ENCODE measurements at places on chromosomes 16 and 17. TPM values are rescaled to one million over a fixed set of nuclear protein-coding genes. Genes with fewer than 3 reads are reported as not detected.

The CORO6 gene
- total RNA-seq: 0.86 TPM

The CCDC144A gene
- total RNA-seq: 1.3 TPM

The CCNF gene
- total RNA-seq: 51.8 TPM

The ZFPM1 gene
- total RNA-seq: 21.0 TPM

The HS3ST2 gene
- not detected for total RNA-seq

The KRTAP2-2 gene
- total RNA-seq: not detected

DNA sequence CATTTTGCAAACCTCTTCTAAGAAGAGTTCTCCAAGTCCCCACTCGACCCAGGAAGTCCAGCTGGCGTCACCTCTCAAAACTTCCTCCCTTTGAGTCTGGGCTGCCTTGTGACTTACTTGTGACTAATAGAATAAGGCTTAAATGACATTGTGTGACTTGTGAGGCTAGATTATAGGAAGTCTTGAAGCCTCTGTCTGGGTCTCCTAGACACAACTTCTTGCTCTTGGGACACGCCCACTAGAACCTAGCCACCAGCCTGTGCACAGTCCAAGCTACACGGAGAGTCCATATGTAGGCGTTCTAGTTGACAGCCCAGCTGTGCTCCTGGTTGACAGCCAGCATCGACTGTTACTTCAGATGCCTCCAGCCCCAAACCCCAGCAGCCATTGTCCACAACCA is 66.7 kb upstream of the TANC2 start:
- DNase-seq: no peak

DNA sequence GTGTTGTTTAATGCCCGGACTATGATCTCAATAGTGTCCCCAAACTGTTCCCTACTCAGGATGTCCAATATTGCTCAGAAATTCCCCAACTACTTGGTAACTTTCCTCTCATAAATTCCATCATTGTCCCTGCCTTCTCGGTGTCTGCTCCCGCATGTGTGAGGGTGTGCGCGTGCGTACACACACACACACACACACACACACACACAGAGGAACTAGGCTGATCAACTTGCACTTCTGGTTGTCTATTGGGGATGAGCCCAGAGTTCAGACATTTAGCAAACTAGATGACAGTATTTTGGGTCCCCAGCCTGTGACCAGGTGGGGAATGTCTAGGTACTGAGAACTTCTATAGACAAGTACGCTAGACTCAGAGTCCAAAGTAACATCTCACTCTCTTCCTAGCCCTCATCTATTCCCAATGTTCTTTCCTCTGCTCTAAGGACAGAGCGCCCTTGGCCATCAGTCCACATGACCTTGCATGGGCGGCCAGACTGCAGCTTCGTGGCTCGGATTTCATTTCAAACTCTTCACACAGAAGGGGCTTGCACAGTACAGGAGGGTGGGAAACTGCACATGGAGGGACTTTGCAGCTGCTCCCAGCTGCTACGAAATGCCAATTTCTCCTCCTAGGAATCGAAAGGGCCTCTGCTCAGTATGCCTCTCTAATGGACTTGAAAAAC is 5.3 kb downstream of the HS3ST3A1 start:
- DNase-seq: no peak

DNA sequence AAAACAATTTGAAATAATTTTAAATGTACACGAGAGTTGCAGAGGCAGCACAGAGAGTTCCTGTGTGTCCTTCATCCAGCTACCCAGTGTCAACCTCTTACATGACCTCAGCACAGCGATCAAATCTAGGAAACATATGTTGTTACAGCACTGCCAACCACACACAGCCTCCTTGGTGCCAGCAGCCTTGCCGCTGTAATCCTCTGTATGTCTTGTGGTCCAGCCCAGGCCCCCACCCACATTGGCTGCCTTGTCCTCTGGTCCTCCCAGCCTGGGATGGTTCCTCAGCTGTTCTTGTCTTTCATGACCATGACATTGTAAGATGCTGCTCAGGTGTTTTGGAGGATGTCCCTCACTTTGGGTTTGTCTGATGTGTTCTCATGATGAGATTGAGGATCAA is 178.0 kb downstream of the RPTOR start:
- DNase-seq: no peak

GRCh38 chr17:81492202-81492601 is 20.4 kb downstream of the ACTG1 start:
- no peak for DNase-seq

- no peak for DNase-seq
Observed at GRCh38 chr17:77646046-77646430, 312.5 kb upstream of the TNRC6C start.

- DNase-seq: no peak
Observed at GRCh38 chr17:12407495-12408252, 258.0 kb upstream of the MYOCD start.

DNA sequence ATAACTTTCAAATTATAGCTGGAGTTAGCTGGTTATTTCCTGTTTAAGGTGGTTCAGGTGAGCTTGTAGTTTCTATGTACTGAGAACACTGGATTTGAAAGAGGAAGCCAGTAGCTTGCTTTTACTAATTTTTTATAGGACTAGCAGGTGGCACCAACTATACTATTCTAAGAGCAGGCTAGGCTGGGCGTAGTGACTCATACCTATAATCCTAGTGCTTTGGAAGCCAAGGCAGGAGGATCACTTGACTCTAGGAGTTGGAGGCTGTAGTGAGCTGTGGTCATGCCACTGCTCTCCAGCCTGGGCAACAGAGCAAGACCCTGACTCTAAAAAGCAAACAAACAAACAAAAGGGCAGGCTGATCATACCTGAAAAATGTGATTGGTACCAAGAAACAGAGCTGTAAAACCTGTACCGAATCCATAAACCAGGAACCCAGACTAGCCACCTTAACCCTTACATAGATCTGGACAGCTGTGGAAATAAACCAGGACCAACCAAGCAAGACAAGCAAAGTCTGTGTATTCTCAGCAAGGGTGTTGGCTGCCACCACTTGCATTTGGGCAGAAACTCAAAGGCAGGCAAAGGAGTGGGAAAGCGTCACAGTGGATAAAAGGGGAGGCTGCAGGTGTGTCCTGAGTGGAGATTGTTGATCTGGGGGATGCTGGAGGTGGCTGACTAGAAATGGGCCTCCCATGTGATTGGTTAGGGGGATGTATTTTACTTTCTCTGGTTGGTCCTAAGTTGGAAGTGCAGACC is 36.3 kb downstream of the SLC47A1 start:
- no peak for DNase-seq

GRCh38 chr17:45316434-45317110 is at the start of gene MAP3K14:
MAP3K14 (minus strand) TSS chr17:45317020; CDS start chr17:45290745, 26,275 bp downstream.
- DNase-seq: peak; percentile 91

GRCh38 chr17:65914784-65915342 is 277.1 kb downstream of the CEP112 start:
- DNase-seq: no peak

GRCh38 chr17:33990943-33991706 is 264.0 kb upstream of the CCL2 start:
- DNase-seq: peak; percentile 52

GRCh38 chr16:82694239-82694874 is 67.6 kb downstream of the CDH13 start:
- no peak for DNase-seq

DNA sequence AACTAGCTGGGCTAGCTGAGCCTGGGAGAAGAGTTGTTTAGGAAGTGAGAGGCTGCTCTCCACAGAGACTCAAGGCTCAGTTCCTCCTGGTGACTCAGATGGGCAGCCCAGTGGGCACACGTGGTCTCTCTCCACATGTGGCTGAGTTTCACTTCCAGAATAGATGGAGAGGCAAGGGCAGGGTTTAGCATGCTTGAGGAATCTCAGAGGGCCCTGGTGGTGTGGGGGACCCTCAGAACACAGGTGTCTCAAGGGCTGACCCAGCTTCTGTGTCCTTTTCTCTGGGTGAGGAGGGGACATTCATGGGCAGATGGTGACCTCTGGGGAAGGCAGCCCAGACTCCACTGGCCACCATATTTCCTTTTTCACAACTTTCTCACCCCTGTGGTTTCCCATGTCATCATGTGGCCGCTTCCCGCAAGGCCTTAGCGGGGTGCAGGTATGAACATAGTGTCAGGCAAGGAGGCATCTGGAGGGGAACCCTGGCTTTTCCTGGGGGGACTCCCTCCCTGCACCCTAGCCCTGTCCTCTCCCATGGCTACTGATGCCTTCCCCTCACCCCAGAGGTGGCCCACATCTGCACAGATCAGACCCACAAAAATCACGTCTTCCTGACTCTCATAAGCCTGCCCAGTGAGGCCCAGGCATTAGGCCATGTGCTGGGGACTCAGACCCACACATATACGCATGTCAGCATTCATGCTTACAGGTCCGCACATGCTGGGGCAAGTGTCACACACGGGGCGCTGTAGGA is 3.3 kb downstream of the GRN start:
- DNase-seq: no peak

Data from endodermal cell (in vitro differentiated cells).